RWPE1 (cell line): ENCODE measurements at places on chromosomes 2 and 18.

- DNase-seq = no peak
These were observed 4.3 kb upstream of the NBAS start for GRCh38 chr2:15565392-15565791.

GRCh38 chr2:200860092-200860795, 4.2 kb downstream of the CLK1 start:
- no peak for DNase-seq

- no peak for DNase-seq
These were observed 287.6 kb upstream of the LRRTM1 start for GRCh38 chr2:80592106-80592505.

DNA sequence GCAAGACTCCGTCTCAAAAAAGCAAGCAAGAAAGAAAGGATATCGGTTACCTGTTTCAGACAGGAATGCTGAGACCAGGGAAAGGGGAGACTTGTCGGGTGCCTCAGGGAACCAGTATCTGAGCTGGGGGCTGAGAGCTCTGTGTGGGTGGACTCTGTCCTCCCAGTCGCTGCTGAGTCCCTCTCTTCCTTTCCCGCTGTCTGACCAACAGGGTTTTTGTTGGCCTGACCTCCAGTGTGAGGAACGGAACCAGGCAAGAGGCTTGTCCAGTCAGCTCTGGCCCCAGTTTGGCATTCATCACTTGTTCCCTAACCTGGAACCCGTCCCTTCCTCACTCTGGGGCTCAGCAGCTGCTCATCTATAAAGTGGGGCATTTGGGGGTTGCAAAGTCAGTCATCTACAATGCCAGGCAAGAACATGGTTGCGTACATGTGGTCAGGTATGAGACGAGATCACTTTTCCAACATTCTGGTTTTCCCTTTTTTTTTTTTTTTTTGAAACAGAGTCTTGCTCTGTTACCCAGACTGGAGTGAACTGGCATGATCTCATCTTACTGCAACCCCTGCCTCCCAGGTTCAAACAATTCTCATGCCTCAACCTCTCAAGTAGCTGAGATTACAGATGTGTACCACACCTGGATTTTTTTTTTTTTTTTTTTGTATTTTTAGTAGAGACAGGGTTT, 116.4 kb downstream of the PLB1 start:
- no peak for DNase-seq

DNA sequence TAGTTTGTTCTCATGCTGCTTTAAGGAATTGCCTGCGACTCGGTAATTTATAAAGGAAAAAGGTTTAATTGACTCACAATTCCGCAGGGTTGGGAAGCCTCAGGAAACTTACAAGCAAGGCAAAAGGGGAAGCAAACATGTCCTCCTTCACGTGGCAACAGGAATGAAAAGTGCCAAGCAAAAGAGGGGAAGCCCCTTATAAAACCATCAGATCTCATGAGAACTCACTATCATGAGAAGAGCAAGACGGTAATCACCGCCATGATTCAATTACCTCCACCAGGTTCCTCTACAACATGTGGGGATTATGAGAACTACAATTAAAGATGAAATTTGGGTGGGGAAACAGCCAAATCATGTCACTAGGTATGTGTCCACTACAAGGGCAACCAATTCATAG, 53.9 kb downstream of the MAP4K3 start:
- no peak for DNase-seq

DNA sequence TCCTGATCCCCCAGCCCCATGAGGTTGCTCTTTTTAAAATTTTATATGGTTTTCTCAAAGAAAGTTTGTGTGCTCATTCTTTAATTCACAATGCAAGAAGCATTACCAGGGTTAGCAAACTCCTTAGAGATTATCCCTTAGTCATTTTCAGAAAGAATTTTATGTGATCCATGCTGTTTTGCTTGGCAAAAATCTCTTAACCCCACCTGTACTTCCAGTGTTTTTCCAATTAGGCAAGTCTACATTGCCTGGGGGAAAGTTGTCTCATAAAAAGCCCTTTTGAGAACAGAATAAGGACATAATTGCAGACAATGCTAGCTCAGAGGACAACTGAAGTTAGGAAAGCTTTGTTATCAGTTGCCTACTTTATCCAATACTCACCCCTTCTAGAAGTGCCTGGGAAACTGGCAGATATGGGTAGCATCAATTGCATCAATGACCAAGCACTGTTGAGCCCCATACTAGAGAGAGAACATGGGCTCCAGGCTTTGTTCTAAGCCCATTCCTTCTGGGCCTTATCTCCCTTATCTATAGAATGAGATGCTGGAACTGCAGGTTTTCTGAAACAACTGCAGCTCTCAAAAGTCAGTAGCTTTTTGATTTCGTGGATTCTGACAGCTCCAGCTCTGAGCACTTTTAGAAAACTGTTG, 265.9 kb upstream of the SPHKAP start:
- DNase-seq = no peak

DNA sequence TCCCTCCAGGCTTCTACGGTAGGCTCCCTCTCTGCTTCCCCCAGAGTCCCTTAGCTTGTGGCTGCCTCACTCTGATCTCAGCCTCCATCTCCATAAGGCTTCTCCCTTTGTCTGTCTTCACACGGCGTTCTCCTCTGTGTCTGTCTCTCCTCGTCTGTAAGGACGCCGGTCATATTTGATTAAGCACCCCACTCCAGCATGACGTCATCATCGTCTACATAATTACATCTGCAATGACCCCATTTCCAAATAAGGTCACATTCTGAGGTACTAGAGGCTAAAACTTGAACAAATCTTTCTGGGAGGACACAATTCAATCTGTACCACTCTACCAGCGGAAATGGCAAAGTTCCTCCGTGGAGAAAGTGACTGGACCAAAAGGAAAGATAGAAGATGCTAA, 8.3 kb upstream of the COL6A3 start:
- no peak for DNase-seq

- DNase-seq = no peak
These were observed 56.6 kb upstream of the AGPS start for GRCh38 chr2:177335917-177336450.

DNA sequence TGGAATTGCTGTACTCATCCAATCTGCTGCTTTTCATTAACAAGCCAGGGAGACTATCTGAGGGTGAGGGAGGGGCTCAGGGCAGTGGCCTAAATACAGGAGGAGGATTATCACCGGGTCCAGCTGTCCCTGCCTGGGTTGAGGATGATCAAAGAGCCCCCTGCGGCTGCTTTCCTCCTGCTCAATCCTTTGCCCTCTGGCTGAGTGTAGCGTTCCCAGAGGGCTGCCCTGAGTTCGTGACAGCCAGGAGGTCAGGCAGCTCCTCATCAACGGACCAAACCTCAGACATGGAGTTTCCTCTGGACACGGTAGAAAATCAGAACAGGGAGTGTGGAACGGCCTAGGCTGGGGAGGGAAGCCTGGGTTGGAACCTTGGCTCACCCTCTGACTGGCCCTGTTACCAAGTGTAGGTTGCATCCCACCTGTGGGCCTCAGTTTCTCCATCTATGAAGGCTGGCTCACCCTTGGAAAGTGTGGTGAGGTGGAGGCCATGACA, 23.5 kb downstream of the CIB4 start:
- DNase-seq = no peak

DNA sequence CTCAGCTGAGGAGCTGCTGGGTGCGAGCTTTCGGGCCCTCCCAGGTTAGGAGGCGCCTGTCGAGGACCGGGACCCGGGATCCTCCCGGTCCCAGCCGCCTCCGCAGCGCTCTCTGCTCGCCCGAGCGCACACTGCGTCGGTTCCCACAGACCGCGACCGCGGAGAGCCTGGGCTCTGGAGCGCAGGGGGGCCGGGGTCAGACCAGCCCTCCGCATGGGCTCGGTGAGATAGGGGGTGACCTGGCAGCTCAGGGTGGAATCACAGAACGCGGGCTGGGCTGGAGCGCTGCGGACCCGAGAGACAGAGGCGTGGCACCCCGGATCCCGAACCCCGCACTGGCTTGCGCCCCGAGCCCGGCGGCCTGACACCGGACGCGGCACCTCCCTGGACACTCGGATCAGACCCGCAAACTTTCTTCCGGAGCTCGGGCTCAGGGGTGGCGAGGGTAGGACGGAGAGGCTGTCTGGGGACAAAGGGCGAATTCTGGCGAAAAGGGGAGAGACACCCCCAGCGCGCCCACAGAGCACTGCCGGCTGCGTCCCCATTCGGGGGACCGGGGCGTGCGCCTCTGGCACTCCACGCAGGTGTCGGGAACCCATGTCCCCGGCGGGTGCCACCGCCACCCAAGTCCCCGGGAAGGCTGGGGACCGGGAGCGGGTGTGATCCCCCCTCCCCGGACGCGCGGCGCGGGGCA, 612 bp downstream of the DIPK1C start:
- DNase-seq = no peak

- DNase-seq = no peak
These were observed 25.4 kb downstream of the CENPA start for GRCh38 chr2:26811261-26811660.

DNA sequence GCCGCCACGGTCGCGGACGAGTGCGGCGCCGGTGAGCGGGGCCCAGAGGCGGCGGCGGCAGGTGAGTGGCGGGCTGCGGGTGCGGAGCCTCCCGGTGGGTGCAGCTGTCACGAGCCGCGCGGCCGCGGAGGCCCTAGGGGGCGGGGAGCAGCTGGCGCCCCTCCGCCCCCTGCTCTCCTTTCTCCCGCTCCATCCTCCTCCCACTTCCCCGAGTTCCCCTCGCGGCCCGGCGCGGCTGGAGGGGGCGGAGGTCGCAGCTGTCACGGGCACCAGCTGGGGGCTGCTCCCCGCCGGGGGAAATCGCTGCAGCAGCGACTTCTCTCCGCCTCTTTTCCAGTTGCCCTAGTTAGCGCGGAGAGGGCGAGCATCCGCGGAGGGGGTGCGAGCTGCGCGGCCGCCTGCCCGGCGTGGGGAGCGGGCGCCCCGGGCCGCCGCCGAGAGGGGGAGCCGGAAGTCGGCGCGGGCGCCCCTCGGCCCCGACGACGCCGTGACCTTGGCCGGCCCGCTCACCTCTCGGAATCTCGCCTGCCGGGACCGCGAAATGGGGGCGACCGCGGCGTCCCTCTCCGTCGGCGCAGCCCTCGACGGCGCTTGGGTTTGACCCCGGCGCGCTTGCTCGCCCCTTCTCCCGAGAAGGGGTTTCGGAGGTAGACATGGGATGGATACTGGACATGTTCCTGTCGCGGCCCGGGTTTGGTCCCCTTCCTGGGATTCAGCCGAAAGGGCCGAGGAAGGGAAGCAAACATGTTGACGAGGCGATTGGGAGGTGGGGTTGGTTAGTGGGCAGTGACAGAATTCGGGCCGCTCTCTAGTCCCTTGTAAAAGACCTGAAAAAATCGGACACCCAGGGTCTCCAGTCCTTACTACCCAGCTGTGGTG, 727 bp downstream of the NCOA1 start:
- peak; percentile 20 for DNase-seq

- no peak for DNase-seq
These were observed 35.7 kb downstream of the STK39 start for GRCh38 chr2:168211664-168212163.

- DNase-seq = no peak
These were observed 112.1 kb upstream of the MGAT5 start for GRCh38 chr2:134141598-134142340.

- no peak for DNase-seq
These were observed 120.0 kb upstream of the THSD7B start for GRCh38 chr2:136645236-136645828.

GRCh38 chr2:192313773-192314172, 119.0 kb upstream of the TMEFF2 start:
- no peak for DNase-seq

GRCh38 chr18:40088130-40088529, 1866.9 kb upstream of the PIK3C3 start:
- no peak for DNase-seq

DNA sequence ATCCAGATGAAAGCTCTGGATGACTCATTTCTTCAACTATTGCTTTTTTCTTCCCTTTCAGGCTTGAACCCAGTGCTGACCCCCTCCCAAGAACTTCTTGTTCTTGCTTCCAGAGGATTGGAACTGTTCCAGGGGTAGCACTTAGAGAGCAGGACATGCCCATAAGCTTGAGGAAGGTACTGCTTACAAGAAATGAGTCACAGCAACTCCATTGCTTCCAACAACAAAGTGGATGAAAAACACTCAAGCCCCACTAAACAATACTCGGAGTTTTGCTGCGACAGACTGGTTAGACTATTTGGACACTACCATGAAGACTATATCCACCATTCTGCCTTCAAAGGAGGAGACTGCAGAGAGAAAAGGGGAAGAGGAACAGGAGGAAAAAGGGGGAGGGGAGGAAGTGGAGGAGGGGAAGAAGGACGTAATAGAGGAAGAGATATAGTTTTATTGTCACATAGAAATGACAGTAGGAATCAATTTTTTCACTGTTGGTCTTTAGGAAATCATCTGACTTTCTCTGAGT, 1.6 kb upstream of the EPC2 start:
- DNase-seq = peak; percentile 55

DNA sequence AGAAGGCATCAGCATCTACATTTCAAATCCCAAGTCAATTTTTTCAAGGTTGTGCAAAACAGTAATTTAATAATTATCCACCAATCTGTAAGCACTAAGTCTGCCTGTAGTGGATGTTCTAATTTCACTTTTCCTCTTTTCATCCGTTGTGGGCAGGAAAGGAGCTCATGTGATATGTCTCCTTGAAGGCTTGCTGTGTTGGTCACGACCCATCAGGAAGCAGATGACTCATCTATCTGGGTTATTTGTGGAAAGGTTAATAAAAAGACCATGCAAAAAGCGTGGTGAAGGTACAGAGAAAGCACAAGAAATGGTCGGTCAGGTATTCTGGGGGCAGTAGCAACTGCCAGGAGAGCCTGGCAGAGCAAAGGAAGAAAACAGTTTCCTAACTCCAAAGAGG, 476.7 kb upstream of the RAB6C start:
- no peak for DNase-seq

DNA sequence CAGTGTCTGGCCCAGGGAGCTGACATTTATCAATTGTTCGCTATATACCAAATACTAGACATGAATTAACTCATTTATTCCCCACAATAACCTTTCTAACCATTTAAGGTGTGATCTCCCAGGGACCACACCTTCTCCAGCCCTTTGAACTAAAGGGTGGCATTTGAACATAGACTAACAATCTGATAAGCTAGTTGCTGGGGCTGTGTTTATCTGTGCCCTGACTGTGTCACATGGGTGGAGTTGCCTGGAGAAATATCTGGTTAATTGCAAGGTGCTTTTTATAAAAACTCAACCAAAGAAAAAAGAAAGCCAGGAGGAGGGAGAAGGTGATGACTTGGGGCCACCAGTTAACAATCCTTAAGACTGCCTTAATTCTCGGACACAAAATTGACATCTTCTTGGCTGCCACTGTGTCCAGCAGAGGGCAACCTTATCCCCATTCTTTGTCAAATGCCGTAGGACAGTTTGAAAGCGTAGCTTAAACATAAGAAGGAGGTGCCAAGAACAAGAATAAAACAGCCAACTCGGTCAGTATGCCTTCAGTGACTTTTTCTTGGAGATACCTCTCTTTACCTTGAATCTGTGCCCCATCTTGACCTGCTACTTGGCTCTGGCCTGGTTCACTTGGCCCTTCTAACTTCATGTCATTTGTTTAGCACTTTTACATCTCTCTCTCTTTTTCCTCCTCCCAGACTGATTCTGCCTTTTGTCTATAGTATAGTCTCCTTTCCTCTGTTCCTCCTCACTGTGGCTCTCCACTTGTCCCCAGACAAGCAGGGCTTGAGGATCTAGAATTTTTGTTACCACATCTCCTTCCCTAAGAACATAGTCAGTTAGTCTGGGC, 183.4 kb downstream of the MYO3B start:
- peak; percentile 36 for DNase-seq

- DNase-seq = no peak
These were observed 8.8 kb downstream of the ODC1 start for GRCh38 chr2:10439185-10439879.
